ENCODE measurements at places on chromosomes 3 and 15.
A peak's percentile ranks its signal among the peaks of the same experiment; 100 is the strongest.

DNA sequence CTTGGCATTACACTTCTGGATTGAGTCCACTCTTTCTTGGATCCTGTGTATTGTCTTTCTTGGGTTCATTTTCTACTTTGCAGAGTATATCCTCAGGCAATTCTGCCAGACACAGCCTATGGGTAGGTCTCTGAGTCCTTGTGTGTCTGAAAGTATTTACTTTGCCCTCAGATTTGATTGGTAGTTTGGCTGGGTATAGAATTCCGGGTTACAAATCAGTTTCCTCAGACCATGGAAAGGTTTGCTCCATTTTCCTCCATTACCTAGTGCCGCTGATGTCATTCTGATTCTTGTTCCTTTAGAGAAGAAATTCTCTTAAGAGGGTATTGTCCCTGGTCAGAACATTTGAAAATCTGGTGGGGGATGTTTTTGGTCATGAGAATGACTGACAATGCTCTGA, 133.2 kb downstream of the NUP210 start:
- DNase-seq, result no peak

DNA sequence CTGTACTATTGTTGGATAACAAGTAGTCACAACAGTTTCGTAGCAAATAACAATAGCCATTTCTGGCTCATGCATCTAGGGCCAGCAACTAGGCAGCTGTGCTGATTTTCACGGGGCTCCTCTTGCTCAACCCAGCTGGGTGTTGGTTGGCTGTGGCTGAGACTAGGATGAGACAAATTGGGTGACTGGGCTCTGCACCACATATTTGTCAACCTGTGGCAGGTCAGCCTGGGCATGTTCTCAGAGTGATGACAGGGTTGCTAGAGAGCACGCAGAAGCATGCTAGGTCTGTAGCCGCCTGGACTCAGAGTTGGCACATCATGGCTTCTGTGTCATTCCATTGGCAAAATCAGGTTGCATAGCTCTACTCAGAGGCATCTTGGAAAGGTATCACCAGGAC, 175.9 kb downstream of the OTOL1 start:
- DNase-seq, result no peak

GRCh38 chr15:98580572-98580971, 67.8 kb upstream of the IGF1R start:
- DNase-seq, result no peak

DNA sequence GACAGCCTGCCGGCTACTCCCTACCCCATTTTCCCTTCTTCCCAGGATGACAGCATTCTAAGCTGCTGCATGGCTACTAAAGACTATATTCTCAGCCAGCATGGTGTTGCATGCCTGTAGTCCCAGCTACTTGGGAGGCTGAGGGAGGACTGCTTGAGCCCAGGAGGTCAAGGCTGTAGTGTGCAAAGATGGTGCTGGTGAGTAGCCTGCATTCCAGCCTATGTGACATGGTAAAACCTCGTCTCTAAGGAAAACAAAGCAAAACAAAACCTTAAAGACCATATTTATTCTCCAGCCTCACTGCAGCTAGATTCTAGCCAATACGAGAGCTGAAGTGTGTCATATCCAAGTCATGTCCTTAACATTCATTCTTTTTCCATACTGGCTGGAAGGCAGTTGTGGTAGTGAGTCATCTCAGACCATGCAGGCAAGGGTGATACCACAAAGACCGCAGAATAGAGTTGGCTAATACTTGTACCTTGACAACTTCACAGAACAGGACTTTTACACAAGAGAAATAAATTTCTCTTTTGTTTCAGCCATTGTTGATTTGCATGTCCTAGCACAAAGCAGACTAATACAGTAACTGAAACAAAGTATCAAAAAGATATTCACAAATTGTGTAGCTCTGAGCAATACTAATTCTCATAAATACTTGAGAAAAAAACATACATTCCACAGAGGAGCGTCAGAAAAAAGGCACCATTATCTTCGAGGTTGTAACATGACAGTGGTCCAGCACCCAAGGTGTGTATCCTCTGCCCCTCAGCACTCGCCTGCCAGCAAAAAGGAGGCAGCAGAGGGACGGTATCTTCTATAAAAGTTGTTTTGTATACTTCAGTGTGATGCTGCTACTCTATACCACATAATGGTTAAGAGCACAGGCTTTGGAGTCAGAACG, 14.8 kb downstream of the PBRM1 start:
- peak; percentile 99 for DNase-seq

DNA sequence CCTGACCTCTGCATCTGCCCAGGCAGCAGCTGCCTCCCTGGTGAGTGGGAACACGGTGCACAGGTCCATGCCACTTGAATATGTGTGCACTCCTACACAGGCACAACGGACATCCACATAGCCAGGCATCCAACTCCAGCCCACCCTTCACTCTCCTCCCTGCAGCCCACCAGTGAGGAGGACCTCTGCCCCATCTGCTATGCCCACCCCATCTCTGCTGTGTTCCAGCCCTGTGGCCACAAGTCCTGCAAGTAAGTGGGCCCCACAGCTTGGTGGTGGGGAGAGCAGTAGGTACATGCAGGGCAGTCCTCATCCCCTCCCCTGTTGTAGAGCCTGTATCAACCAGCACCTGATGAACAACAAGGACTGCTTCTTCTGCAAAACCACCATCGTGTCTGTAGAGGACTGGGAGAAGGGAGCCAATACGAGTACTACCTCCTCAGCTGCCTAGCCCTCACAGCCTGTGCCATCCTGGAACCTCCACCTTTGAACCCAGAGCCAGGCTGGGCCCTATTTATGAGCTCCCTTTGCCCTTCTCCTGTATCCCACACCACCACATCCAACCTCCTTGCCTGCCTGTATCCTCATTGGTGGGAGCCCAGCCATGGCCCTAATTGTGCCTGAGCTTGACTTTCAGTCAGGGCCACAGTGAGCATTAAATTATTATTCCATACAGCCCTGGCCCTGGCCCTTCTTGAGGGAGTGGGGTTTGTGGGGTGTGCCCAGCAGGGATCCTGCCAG, 1.5 kb upstream of the AMIGO3 start:
- DNase-seq, result no peak

DNA sequence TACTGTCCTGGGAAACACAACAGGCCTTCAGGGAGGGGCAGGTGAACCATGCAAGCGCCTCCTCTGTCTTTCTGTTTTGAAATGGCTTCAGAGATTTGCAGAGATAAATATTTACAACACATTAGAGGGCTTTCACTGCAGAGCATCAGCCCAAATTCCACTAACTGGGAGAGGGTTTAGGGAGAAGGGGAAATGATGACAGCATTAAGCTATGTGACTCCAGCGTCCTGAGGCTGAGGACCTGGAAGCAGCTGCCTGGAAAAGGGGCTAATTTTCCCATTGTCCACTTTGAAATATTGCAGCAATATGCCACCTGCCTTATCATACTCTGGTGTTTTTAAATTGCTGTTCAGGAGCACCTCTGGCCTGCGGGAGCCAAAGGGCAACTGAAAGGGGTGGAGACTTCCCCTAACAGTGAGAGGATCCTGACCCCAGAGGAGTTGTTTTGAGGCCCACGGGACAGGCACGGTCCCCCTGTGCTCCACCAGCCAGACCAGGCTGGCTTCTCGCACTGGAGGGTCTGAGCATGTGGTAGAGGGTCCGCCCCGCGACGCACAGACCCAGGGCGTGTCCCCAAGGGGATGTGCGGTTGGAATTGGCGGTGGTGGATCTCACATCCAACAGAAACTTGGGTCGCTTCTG, 110.6 kb downstream of the XXYLT1 start:
- no peak for DNase-seq

DNA sequence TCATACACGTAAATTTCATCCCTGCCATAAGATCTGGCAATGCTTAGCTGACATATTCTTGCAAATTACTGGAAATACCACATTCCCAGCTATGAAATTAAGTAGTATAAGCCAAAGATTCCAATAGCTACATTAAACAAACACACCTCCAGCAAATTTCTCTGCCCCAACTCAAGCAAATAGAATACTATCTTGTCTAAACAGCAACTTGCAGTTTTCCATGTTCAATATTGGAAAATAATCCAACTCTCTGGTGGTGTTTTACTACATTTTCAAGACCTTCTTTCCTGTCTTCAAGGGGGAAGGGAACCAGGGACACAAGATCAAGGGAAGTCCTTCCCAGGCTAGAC, 268.7 kb downstream of the TBL1XR1 start:
- DNase-seq, result no peak

DNA sequence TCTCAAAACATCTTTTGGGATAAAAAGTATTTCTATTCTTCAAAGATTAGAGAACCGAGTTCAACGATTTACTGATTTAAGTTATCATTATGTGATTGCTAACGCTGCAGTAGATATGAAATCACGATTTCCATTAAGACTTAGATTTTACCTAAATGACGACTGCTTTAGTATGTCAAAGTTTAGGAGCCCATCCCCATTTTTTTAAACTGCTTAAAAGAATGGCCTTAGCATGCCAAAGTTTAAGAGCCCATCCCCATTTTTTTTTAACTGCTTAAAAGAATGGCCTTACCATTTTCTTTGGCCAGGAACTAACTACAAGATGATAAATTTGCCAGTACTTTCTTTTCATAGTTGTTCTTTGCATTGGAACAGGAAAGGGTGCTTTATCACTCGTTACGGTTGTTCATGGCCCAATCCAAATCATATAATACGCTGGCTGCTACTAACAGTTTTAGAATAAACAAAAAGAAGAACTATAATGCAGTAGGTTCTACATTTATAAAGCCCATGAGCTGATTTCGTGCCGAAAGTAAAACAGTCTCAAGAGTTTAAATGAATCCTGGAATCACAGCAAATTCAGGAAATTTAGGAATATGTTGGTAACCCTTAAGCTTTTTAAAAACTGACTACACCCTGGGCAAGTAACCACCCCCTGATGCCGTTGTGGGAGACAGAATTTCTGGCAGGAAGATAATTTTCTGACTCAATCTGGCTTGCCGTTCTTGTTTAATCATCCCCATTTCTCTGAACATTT, 869 bp upstream of the TSC22D2 start:
- no peak for DNase-seq

DNA sequence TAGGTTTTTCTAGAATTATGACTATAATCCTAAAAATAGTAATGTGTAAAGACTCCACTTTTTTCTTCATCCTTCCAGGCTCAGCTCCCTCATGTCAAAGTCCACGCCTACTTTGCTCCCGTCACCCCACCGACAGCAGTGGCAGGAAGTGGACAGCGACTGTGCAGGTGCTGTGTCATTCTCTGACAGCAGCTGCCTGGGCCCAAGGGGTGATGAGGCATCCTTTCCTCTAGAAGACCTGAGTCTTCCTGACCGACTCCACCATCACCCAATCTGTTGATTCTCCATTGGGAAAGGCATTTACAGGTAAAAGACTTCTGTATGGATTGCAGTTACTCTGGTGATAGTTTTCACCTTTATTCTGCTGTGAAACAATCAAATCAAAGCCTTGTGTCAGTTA, 54.8 kb downstream of the UBP1 start:
- DNase-seq, result no peak

GRCh38 chr3:89392991-89393390, 285.6 kb downstream of the EPHA3 start:
- no peak for DNase-seq

- no peak for DNase-seq
Measured at GRCh38 chr3:25973122-25973521, 183.2 kb downstream of the OXSM start.

DNA sequence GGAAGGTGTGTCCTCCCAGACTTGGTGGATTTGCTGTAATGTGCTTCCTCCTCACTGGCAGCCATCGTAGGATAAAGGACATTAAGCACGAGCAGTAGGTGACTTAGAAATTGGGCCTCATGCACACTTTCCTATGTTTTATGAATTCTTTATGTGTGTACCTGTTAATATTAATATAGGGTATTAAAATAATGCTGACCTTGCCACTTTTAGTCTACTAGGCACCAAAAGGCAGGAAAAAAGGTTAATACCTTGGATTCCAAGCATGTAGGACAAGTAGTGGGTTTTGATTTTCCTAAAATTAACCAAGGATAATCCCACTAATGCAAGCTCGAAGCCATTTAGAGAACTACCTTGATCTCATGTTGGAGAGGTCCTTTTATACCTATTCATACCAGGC, 55.9 kb downstream of the ADAMTSL3 start:
- no peak for DNase-seq

- no peak for DNase-seq
Measured at GRCh38 chr3:73235768-73236167, 174.3 kb downstream of the EBLN2 start.

DNA sequence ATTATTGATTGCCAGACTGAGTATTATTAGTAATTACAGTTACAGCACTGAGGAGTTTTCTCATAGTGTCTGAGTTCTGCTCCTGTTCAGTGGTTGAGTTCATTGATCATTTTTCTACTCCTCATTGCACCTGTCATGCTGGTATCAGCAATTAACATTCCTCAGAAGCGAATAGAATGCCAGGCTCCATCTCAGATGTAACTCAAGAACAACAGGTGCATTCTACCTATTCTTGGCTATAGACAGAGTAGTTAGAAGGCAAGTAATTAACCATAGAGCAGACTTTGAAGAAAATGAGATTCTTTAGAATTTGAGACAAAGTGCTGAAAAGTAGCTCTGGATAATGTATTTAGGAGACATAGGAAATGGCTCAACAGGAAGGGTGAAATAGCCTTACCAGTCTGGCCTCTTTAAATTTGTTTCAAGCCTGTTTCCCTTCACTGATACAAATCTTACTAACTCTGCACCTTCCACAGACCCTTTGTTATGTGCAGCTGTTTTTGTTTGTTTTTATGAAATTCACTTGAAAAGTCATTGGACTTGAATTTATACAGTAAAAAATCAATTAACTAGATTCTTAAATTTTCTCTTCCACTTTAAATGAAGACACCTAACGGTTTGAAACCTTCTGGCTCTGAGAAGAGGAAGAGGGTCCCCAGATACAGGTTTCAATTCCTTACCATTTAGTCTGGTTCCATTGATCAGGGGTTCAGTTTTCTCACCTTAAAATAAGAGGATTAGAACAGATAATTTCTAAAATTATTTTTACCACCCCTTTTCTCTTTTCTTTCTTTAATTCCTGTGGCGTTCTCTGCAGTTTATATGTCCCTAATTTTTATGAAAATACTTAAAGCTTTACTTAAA, 109.6 kb downstream of the FNDC3B start:
- DNase-seq, result no peak

GRCh38 chr3:179541094-179541493, 21.6 kb upstream of the ACTL6A start:
- DNase-seq, result no peak
